ENCODE measurements at places on chromosomes 6 and 20.
A peak's percentile ranks its signal among the peaks of the same experiment; 100 is the strongest.

DNA sequence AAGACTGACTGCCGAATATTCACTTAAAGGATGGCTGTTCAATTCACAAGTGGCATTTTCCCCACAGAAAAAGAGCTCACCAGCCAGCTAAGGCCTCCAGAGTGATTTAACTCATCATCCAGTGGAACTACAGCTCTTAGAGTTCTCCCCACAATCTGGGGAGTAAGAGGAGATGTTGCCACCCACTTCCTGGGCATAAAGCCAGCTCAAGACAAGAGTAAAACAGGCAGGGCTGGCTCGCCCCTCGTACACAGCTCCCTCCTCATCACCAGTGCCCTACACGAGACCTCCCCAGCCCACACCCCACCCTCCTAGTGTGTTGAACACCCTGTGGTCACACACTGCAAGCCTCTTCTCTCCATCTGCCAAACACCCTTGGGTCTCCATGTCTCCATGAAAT, 47.2 kb upstream of the IPCEF1 start:
- no peak for DNase-seq

DNA sequence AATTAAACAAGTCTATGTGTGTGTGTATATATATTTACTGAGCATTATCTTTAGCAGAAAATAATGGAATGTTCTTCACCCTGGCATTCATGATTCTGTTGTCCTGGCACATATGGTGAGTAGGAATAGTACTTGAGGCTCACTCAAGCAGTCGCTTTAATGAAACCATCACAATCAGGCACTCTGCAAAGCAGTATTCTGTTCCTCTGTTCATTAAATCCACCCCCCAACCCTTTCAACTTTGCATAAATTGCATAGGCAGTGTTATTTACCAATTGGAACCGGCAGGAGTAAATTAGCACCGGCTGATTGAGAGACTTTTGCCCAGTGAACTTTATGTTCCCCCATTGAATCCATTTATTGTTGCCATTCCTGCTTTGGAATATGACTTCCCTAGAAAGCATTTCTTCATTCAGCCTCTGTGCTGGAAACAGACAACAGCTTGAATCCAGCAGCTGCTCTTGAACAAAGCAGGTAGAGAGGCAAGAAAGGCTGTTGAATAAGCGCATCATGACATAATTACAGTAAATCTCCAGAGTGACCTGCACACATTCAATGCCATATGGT, 268.0 kb upstream of the RNF217 start:
- peak; percentile 92 for DNase-seq

GRCh38 chr20:51204794-51205193, 181.9 kb upstream of the KCNG1 start:
- DNase-seq: no peak

- peak; percentile 65 for DNase-seq
Measured at GRCh38 chr6:111480988-111481822, 1.8 kb downstream of the REV3L start.

DNA sequence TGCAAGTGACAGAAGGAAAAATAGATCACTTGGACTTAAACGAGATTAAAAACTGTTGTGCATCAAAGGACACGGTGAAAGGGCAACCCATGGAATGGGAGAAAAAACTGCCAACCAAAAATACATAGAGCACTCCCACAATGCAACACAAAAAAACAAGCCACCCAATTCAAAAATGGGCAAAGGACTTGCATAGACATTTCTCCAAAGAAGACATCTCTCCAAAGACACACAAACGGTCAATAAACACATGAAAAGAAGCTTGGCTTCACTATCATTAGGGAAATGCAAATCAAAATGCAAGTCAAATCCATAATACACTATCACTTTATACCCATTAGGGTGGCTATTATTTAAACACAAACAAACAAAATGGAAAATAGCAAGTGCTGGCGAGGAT, 45.0 kb downstream of the PXDC1 start:
- DNase-seq: no peak

DNA sequence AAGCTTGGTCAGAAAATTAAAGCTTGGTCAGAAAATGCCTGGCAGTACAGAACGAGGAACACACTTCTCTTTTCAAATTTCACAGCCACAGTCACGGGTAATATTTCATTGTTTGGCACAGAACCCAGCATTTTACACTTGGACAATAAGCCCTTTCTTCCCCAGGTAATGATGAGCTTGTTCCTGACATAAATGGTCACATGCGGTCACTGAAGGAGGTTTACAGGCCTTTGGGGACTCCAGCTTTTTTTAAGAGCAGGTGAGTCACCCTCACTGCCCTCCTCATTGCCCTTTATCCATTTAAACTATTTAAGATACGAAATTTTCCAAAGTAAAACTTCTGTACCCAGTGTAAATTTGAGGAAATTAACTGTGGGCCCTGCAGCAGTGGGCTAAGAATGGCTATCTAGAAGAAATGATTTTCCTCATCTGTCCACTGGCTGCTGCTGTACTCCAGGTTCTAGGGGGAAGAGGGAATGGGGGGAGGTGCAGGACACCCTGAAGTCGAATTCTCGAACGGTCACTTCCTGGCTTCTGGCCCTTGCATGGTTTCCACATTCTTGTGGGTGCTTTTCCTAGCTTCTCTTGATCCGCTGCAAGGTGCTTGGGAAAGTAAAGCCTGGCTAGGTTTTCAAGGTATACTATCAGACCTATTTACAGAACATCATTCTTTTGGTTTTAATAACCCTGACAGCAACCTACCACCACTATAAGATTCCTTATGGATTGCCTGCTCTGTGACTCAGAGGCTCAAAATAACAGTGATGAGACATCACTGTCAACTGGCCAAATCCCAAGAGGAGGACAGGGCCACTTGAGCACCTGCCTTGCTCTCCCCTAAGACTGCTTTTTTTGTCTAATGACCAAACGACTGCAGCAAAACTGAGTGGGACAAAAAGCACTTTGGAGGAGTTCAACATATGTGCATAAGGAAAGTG, 75.8 kb downstream of the PREP start:
- DNase-seq: no peak

- no peak for DNase-seq
Measured at GRCh38 chr6:140061110-140062042, 686.9 kb upstream of the CITED2 start.

DNA sequence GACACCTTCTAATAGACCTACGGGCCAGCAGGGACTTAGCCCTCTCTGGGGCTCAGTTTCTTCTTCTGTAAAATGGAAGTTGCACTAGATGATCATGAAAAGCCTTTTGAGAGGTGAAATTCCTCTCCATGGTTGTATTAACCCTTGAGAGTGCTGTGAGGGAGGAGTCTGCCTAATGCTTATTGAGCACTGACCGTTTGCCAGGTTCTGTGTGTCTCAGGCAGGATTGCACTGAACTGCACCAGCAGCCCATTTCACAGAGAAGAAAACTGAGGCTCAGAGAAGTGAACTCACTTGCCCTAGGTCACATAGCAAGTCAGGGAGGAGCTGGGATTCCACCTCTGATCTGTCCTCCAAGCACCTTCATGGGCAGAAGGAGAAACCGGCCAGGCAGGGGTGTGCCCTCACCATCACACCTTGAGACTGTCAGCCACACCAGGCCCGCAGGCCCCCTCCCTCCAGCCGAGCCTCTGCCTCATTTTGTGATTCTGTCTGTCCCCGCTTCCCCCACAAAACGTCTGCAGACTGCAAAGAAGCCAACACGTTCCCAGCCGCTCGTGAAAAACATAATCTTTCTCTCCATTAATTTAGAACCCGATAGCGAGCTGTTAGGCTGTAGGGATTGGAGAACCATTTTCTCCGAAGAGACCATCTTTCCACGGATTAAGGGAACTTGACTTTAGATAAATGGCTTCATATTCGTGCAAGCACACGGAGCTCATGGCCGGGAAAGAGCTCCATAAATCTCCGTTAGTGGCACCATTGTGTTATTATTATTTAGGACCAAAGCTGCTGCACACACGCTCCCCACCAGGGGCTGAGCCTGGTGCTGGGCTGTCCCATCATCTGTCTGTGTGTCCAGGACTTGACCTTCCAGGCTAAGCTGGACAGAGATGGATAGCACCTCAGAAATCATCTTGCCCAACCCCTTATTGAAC, 46.0 kb downstream of the KIAA1755 start:
- peak; percentile 34 for DNase-seq

DNA sequence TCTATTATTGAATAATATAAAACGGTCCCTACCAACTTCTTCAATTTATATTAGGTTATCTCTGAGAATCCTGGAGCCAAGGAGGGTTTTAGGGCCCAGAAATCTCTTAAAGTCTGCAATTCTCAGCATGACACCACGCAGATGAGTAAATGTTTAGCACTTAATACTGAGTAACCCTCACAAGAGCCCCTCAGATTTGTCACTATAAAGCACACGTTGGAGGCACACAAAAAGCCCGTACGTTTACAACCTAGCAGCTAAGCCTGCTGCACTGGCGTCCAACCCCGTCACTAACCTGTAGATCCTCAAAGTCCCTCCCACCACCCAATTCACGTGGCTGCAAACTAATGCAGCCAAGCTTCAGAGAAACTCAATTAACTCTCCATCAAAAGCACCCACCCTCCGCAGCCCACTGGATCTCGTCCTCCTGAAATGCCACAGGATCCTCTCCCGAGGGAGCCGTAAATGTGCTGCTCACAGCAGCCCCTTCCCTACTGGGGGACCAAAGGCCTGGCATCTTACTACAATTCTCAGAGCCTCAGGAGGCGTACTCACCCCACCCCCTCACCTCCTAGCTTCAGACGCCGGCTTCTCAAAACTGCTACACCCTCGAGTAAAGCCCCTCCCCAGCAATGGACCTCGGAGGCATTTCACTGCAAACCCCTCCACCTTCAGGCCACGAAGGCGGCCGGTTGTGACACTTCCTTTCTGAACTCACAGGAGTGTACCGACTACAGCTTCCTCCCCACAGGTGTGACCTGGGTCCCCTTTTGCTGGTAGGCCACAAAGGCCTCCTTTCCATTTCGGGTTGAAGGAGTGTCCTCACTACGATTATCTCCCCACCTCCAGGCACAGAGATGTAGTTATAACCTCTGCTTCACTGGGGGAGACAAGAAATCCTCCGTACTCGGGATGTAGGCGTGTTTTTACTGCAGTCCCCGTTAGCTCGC, 909 bp downstream of the CPNE1 start:
- DNase-seq: peak; percentile 85

DNA sequence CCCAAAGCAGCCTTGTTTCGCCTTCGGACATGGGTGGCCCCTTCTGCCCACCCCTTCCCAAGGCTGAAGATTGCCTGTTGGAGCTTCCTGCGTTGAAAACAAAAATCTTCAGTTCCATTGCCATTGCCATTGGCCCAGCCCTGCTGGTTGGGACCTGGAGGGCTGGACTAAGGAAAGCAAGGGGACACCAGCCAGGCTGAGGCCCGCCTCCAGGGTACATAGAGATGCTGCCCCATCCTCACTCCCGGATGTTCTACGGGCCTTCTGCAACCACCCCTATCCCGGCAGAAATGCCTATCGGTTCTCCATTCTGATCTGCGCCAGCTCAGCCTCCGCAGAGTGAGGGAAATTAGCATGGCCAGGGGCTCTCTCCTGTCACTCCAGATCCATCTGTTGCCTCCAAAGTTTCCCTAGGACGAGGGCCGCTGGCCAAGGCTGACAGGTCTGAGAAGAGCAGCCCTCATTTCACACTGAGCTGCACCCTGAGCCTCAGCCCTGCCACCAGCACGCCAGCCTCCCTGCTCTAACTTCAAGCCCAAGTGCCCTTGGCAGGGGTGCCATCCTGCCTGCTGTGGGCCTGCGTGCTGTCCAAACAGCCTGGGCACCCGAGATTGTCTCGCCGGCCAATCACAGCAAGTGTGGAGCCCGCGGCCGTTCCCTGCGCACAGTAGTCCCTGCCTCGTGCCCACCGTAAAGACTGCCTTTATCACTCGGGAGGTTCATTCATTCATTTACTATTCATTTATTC, 13.4 kb upstream of the STX16 start:
- DNase-seq: no peak

DNA sequence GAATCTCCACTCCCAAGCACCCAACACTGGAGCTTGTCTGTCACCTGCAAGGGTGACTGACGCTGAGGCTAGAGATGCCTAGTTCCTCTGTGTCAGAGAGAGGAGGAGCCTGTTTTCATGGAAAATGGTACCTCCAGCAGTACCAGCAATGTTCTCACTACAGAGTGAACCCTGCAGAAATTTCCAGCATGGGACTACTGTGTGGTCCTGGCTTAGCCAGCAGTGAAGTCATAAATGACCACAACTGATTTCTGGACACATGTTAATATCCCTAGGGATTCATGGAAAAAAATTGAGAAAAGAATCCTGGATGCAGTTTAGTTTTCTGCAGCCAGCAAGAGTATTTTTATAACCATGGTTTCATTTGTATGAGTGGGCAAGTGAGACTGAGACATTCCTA, 468.1 kb downstream of the CD83 start:
- DNase-seq: no peak

GRCh38 chr20:22248051-22248667, 336.2 kb downstream of the FOXA2 start:
- DNase-seq: peak; percentile 49

DNA sequence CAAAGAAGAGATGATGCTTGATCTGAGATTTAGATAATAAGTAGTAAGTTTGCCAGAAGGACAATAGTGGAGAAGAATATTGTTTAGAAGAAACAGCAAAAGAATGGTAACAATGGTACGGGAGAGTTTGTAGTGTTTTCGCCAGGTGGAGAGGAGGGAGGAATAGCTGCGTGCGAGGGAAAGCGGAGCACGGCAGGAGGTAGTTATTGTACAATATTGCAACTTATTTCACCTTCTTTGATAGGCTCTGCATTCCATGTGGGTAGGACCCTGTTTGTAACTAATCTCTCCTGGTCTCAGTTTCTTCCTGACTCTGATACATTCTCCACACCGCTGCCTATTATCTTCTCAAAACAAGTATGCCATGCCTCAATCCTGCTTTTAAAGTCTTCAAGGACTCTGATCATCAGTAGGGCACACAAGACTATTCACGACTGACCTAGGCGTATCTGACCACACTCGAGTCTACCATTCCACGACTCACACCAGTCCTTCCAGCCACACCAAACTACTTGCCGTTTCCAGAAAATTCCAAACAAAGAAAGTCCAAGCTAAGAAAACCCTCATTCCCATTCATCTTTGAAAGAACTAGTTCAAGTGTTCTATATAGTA, 1.1 kb downstream of the PPIL4 start:
- no peak for DNase-seq

- no peak for DNase-seq
Measured at GRCh38 chr6:105757512-105758200, 328.5 kb upstream of the PRDM1 start.

DNA sequence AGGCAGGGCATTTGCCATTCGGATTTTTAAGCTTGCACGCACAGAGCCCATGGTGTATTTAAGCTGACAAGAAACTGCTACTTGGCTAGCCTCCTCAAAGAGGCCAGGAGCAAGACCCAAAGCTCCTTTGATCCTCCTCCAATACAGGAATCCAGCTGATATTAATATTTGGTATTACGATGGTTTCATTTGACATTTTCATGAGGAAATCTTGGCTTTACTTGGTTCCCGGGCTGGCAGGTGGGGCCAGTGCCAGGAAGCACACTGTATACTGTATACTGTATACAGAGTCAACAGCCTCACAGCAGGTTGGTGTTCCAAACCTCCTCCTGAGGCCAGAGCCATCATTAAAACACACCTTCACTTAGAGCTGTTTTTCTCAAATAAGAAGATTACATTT, 138.2 kb upstream of the ARMC2 start:
- DNase-seq: no peak

- no peak for DNase-seq
Measured at GRCh38 chr6:87558446-87558845, 31.3 kb downstream of the RARS2 start.
